ENCODE measurements at places on chromosomes 12 and 14. TPM values are rescaled to one million over a fixed set of nuclear protein-coding genes. Genes with fewer than 3 reads are reported as not detected.
A peak's percentile ranks its signal among the peaks of the same experiment; 100 is the strongest.

DNA sequence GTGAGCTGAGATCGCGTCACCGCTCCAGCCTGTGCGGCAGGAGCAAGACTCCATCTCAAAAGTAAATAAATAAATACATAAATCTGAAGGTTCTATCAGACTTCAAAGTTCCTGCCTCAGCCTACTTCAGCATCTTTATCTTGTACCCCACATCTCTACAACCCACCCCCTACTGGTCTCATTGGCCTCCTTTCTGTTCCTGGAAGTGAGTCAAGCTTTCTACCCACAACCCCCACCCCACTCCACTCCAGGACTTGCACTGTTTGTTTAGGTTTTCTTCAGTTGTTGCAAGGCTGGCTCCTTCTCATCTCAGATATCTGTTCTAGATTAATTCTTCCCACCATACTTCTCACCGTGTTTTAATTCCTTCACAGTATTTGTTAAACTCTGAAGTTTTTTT is 714 bp upstream of the PSMC6 start:
- no peak for ATAC-seq

- no peak for ATAC-seq
Observed at GRCh38 chr12:96441816-96442215, 41.6 kb upstream of the CDK17 start.

- ATAC-seq, result no peak
Observed at GRCh38 chr12:24066865-24067264, 117.4 kb upstream of the SOX5 start.

Gene TSPAN19
- 2.5 TPM for total RNA-seq

- ATAC-seq, result no peak
Observed at GRCh38 chr12:54131641-54132280, 57.0 kb downstream of the SMUG1 start.

DNA sequence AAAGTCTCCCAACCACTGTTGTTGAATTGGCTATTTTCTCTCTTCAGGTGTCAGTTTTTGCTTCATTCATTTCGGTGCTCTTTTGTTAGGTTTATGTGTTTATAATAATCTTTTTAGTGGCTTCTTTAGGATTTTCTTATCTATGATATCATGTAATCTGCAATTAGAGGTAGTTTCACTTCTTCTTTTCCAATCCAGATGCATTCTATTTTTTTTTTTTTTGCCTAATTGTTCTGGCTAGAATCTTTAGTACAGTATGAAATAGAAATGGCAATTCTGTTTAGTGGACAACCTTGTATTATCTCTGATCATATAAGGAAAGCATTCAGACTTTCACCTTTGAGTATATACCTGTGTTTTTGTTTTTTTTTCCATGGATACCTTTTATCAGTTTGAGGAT is 17.4 kb downstream of the CNOT2 start:
- no peak for ATAC-seq

Gene ACSM4
- not detected for total RNA-seq

Gene ANGEL1
- total RNA-seq, result 10.5 TPM

DNA sequence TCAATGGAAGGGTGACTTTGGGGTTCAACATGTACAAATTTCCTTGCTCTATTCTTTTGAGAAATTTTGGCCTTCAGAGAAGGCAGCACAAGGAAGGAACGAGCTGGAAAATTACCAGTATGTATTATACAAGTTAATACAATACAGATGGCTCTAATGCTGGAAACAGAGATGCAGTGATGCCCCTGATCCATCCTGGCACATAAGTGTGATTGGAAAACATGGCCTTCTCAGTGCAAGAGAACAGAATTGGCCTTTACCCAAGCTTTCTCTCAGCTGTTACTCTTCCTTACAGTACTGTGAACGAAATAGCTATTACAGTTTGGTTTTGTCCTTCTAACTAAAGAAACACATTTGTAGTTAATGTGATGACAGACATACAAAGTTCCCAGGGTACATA is 102.5 kb upstream of the GPHB5 start:
- ATAC-seq, result no peak

GRCh38 chr12:132323171-132324010 is 6.0 kb downstream of the GALNT9 start:
- ATAC-seq, result peak; percentile 15

Gene KITLG
- 33.3 TPM for total RNA-seq

DNA sequence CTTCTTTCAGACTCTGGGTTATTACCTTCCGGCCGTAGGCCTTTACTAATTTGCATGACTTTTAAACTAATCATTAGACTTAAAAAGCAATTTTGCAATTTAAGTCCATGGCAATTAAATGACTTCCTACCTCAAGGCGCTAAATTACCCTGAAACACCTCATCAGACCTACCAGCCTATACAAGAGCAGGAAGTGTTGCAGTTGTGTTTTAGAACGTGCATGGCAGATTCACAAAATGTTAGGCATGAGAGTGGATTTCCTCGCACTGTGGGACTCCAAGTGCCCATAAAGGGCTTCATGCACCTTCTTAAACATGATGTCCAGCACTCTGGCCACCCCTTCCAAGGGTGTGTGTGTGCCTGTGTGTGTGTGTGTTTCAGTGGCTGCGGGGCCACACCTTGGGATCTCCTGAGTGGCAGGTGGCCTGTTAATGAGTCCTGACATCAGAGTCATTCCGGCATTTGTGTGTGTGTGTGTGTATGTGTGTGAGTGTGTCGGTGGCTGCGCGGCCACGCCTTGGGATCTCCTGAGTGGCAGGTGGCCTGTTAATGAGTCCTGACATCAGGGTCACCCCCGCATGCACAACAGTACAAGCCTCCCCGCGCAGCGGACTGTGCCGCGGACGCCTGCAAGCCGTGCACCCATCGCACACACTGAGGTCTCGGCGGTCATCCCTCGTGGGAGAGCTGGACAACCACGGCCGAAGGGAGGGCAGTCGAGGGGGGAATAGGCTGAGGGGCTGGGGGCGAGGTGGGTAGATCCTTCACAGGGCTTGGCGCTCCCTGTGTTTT is 900 bp downstream of the C2CD5 start:
- ATAC-seq, result peak; percentile 80

DNA sequence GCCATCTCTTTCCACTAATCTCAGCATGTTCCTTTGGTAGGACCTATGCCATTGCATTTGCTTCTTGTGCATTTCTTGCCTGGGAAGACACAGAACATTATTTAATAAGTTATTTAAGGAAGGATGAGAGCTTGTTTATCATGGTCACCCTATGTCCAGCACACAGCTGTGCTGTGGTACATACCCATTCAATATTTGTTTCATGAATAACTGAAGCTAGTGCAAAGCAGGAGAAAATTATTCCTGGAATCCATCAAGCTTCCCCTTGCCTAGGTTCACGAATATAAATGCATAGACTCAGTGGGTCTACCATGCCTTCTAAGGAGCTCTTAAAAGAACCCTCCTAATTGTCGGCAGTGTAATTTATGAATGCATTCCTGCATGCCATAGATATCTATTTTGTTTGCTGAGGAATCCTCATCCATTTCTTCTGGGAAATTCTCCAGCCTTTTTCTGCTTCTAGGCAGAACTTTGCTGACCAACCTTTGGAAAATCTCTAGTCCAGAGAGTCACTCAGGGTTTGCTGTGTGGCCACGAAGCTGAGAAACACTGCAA is 599.8 kb upstream of the TMEM132C start:
- ATAC-seq, result no peak

GRCh38 chr14:89489761-89490437 is 72.9 kb upstream of the FOXN3 start:
- peak; percentile 75 for ATAC-seq

GRCh38 chr12:63668028-63668799 is at the start of gene DPY19L2:
TSS of gene DPY19L2 (minus strand) at chr12:63668493. CDS start at chr12:63668393, 100 bp downstream.
- peak; percentile 94 for ATAC-seq

Gene SHMT2
- 101 TPM for total RNA-seq

Gene GLS2
- total RNA-seq, result 0.43 TPM

Gene ANO2
- total RNA-seq, result 0.73 TPM

GRCh38 chr12:96866801-96867590 is 40.1 kb upstream of the NEDD1 start:
- no peak for ATAC-seq

DNA sequence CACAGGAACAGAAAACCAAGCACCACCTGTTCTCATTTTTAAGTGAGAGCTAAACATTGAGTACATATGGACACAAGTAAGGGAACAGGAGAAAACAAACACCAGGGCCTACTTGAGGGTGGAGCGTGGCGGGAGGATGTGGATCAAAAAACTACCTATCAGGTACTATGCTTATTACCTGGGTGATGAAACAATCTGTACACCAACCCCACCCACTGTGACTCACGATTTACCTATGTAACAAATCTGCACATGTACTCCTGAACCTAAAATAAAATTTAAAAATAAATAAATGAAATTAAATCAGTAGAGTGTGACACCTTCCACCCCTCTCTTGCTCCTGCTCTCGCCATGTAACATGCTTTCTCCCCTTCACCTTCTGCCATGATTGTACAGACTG is 615.5 kb downstream of the RPL10L start:
- no peak for ATAC-seq

DNA sequence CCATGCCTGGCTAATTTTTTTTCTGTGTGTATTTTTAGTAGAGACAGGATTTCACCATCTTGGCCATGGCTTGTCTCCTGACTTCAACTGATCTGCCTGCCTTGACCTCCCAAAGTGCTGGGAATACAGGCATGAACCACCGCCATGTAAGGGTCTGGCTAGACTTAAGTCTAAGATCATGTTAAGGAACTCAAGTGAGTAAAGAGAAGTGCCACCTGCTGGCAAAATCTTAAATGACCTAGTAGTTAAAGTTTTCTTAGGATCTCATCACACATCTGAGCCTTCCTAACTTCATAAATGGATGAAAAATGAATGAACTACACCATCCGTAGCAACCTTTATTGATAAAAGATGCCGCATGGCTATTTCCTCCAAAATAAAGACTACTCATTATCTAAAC is 1.7 kb upstream of the C12orf56 start:
- ATAC-seq, result no peak

- ATAC-seq, result no peak
Observed at GRCh38 chr12:91722072-91722471, 423.6 kb downstream of the BTG1 start.

Gene PDE6H
- total RNA-seq, result not detected

Gene TMEM132C
- 0.67 TPM for total RNA-seq

- no peak for ATAC-seq
Observed at GRCh38 chr12:14514154-14514842, 53.4 kb downstream of the PLBD1 start.

Gene SLCO1C1
- total RNA-seq, result 0.50 TPM

GRCh38 chr14:32020882-32021281 is 56.2 kb upstream of the ARHGAP5 start:
- ATAC-seq, result no peak

GRCh38 chr14:62602712-62603111 is 442.5 kb downstream of the KCNH5 start:
- ATAC-seq, result no peak

Gene NR2C1
- total RNA-seq, result 40.1 TPM

Gene SIX6
- total RNA-seq, result 0.05 TPM

DNA sequence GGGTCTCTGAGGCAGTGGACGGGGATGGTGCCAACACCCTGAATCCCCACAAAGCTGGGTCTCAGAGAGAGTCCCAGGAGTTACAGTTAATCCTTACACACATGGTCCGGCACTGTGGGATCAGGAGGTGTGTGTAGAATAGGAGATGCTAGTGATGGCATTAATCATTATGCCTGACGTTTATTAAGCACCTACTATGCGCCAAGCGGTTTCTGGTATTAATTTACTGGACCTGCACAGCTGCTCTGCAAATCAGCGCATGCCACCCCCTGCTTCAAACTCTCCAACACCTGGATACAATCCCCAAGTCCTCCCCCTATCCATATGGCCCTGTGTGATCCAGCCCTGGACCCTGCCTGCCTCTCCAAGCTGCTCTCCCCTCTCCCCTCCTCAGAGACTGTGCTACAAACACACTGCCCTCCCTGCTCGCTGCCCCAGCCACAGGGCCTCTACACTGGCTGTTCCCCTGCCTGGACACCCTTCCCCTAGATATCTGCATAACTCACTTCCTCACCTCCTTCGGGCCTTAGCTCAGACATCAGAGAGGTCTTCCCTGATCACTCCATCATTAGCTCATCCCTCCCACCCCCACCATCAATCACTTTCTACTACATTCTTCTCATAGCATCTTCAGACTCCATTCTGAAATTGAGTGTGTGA is 86.0 kb downstream of the RFLNA start:
- no peak for ATAC-seq

GRCh38 chr12:58081488-58081887 is 140.1 kb downstream of the ATP23 start:
- no peak for ATAC-seq

DNA sequence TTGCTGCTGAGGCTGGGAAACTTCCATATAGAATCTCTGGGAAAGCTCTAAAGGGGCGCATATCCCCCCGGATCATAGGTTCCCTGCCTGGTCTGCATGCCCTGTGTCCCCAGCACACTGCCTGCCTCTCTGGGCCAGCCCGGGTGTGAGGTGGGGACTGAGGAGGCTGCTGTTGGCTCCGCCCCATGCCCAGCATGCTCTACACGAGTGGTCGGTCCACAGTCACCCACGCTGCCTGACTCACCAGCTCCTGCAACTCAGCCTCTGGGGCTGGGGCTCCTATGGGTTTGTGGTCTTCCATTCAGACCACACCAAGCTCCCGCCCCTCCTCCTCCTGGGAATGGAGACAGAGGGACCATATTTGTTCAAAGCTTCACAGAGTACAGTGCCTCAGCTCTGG is 88.5 kb upstream of the ANO2 start:
- peak; percentile 60 for ATAC-seq

GRCh38 chr12:94988471-94988870 is 15.0 kb downstream of the NDUFA12 start:
- ATAC-seq, result no peak

DNA sequence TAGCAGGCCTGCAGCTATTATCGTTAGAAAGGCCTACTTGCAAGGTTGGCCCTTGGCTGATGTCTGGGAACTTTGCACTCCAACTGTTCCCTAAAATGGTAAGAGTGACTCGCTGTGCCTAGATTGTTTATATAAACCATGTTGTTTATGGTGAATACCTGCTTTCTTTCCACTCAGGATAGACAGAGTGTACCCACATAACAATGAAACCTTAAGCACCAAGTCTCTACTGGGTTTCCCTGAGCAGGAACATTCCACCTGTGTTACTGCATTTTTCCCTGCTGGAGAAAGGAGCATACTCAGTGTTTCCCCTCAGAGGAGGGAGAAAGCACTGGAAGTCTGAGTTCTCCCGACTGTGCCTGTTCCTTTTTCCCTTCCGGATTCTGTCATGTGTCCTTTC is 32.8 kb downstream of the ERP29 start:
- ATAC-seq, result no peak

Gene SINHCAF
- total RNA-seq, result 52.7 TPM

GRCh38 chr14:68144051-68144681 is 324.6 kb downstream of the RAD51B start:
- ATAC-seq, result no peak

Gene ANAPC5
- 74.5 TPM for total RNA-seq

All from motor neuron (in vitro differentiated cells).